ENCODE measurements at places on chromosomes 4 and X.

DNA sequence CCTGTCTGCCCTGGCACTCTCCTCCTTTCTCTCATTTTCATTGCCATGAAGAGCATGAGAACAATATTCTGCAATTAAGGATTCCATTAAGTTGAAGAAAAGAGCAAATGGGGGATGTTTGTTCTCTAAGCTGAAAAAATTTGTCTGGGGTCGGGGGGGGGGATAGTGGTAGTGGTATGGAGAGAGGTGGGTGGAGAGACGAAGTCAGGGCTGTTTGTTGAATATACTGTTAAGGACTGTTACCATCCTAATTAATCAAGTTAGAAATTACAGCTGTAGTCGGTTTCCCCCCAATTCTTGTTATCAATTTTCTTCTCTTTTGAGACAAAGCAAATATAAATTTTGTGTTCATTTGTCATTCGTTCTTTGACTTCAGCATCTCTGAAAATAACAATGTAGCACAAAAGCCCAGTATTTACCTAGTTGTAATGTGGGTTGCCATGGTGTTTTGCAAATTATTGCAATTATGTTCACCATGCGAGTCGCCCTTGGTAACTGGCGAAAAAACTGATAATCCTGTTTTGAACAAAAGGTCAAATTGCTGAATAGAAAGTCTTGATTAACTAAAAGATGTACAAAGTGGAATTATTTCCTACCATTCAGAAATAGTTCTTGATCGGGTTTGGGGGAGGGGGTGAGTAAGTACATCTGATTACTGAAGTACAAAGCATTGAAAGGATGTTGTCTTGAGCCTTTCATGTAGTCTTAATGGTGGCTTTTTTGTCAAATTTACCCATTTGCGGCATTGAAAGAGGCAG is 139.1 kb downstream of the ARX start:
- no peak for DNase-seq

- no peak for DNase-seq
Observed at GRCh38 chr4:122091397-122091796, 60.7 kb upstream of the BLTP1 start.

GRCh38 chr4:16225863-16226815 is at the start of gene TAPT1:
TSS of gene TAPT1 (minus strand) at chr4:16226471. CDS start at chr4:16226457, 14 bp downstream.
- no peak for DNase-seq

GRCh38 chr4:168849030-168849675 is 160.9 kb downstream of the CBR4 start:
- no peak for DNase-seq
